ENCODE measurements at places on chromosomes 1 and 21. TPM values are rescaled to one million over a fixed set of nuclear protein-coding genes. Genes with fewer than 3 reads are reported as not detected.

GRCh38 chr1:54421101-54421504, 14.9 kb upstream of the SSBP3 start:
- DNase-seq: no peak

GRCh38 chr1:10833630-10834557, 37.4 kb upstream of the CASZ1 start:
- no peak for DNase-seq

Gene KRTAP11-1
- polyA plus RNA-seq: not detected

Gene PDE9A
- 36.2 TPM for polyA plus RNA-seq

Gene GUCA2B
- polyA plus RNA-seq: not detected

Gene GBP6
- polyA plus RNA-seq: not detected

DNA sequence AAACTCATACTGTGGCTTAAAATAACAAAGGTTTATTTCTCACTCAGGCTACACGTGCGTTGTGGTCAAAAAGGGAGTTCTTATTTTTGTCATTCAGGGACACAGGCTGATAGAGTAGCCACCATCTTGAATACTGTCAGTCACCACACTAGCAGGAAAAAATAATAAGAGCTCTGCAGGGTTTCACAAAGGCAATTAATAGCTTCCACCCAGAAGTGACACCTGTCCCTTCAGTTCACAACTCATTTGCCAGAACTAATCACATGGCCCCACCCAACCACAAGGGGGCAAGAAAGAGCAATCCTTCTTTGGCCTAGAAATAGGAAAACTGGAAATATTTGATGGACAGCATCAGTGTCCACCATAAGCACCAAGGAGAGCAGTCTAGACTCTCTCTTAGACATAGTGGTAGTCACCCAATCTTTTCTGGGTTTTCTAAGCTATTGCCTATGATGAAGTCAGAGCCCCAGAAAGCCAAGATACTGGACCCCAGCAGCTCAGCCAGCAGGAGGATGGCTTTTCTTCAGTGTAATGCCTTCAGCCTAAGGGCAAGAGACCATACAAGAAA, 8.2 kb downstream of the HAPLN2 start:
- DNase-seq: no peak

DNA sequence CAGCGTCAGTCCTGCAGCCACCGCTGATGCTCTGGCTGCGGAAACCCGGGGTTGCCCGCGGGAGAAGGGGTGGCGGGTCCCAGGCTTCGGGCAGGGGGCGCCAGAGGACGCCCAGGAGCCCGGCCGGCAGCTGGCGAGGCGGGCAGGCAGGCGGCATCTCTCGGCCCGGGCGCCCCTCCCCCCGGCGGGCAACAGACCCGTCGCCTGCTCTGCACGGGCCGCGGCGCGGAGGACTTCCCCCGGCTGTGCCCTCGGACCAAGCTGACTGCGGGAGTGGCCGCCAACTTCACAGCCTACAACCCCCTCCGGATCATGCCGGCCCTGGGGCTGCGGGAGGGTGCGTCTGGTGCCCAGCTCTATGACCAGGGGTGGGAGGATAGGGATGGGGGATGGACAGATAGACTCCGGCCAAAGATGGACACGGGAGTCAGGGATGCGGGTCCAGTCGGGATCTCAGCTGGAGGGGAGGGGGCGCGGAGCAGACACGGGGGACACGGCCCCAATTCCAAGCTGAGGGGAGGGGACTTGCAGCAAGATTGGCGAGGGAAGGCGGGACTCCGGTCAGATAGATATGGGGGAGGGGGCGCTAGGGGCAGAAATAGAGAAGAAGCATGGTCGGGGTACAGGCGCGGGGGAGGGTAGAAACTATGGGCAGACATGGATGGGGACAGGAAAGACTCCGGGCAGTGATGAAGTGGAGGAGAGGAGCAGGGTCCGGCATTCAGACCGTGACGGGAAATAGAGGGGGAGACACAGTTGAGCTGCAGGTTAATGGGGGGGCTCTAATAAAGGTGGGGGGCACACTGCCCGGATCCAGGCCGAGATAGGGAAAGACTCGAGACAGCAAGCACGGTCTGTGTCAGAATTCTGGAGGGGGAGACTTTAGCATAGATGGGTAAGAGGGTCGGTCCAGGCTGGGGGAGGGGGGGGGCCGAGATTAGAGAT, 1.1 kb downstream of the ADGRB2 start:
- DNase-seq: peak; percentile 59

DNA sequence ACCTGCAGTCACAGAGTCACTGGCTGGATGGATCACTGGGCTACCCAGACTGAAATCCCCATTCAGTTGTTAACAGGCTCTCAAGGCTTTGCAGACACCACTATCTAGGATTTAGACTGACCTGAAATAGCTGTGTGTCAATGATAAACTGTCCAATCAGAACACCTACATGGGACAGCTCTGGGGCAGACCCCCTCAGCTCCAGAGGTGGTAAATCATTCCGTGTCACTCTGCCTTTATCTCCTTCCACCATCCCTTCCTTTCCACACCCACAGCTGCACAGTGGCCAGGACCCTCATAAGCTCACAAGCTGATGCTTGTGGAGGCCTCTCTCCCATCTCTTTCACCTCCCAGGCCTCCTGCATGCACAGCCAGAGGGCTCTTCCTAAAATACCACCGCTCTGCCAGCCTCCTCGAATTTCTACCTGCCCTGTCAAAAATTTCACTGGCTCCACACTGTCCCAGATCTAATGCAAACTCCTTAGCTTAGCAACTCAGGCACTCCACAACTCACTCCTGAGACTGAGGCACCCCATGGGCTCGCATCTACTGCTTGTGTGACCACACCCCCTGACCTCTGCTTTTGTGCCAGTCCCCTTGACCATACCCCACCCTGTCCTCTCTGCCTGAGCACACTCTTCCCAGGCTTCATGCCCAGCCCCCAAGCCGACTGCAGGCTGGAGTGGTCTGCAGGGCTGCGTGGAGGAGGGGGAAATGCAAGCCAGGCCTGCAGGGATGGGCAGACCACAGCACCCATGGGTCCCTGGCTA, 5.8 kb downstream of the CAPZB start:
- DNase-seq: no peak

- no peak for DNase-seq
Measured at GRCh38 chr1:21885236-21886037, 51.7 kb downstream of the HSPG2 start.

DNA sequence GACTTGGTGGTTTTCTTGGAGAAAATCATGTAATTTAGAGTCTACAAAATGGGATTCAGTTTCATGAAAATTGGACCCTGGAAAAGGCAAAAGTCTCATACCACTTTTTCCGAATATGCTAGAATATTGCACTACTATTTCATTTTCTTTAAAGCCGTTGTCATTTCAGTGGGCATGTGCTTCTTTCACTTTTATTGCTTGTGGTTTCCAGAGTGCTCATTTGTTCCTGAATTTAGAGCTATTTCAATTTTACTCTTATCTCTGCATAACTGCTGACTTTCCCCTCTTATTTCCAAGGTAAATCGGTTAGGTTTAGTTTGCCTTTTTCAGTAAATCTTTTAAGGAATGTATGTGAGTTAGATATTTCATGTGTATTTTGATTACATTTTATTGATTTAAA, 11.6 kb downstream of the HHAT start:
- DNase-seq: no peak

DNA sequence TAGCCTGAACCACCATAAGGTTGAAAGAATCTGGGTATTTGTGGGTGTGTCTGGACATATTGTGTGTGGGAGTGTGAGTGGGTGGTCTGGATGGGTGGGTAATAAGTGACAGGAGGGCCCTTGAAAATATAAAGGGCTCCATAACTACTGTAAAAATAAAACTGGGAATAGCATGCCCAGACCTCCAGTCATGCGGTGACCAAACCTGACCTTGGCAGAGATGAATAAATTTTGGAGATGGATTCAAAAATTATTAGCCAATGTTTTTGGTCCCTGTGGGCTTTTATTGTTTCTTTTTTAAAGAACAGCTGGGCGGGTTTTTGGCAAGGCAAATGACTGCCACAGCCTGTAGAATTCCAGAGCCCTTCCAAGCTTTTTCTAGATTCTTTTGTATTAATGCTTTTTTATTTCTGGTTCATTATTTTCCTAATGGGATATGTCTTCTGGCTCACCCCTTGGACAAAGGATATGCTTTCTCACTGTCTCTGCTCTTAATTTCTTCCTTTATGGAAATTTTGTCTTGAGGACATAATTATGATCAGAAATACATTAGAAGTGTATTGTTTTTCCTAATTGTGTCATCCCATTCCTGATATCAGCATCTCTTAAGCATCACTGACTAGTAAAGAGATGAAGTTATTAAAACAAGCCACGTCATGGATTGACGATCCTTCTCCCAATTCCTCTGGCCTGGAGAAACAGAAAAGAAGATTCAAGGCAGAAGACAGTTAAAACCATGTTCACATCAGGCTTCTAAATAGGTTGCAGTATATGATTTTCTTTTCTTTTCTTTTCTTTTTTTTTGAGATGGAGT, 69.5 kb downstream of the NTMT2 start:
- no peak for DNase-seq

Gene GPR153
- 7.3 TPM for polyA plus RNA-seq

GRCh38 chr21:29130270-29130969, at the start of gene MAP3K7CL:
TSS of gene MAP3K7CL (plus strand) at chr21:29130644. CDS start at chr21:29133345, 2,701 bp downstream.
- DNase-seq: no peak

Gene LCE2B
- not detected for polyA plus RNA-seq

- no peak for DNase-seq
Measured at GRCh38 chr1:3272321-3273045, 182.0 kb upstream of the ARHGEF16 start.

- no peak for DNase-seq
Measured at GRCh38 chr1:94275083-94275482, 37.7 kb upstream of the ARHGAP29 start.

Data from right renal pelvis (tissue), 4 donors.